ENCODE measurements at places on chromosomes 6 and 20.

GRCh38 chr20:63942250-63942951 is 13.8 kb downstream of the UCKL1 start:
- DNase-seq, result no peak

GRCh38 chr6:123733180-123733579 is 70.5 kb upstream of the NKAIN2 start:
- DNase-seq, result no peak

DNA sequence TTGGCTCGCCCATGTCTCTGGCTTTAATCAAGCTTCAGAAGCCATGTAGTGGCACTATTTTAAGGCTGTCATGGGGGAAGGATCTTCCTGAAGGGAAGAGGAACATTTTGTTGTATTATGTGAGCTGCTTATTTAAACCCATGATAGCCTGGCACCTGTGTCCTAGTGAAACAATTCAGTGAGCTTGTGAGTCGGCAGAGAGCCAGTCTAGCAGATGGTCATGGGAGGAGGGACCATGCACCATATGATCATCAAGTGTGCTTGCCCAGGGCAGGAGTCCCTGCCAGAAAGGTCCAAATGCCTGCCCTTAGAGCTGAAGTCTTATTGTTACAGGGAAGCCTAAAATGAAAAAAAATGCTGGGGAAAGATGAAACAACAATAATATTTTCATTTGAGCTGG is 132.9 kb downstream of the PRDM13 start:
- DNase-seq, result no peak

GRCh38 chr6:135403584-135403983 is 94.0 kb downstream of the AHI1 start:
- no peak for DNase-seq

DNA sequence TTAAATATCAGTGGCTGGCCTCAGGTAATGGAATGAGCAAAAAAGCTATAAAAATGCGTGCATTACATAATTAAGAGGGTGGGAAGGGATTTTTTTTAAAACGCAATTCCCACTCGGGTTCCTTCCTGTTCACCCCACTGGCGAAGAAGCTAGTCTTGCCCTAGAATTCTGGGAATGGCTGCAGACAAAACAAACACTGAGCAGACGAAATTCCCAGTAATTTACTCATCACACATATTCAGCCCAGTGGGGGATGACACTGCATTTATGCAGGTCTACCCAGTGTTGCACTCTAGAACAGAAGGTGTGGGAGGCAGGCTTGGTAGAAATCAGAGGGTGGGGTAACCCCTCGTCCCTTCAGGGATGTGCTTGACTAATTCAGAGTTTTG is 2695.0 kb upstream of the DEFB115 start:
- no peak for DNase-seq

GRCh38 chr20:36815454-36816091 is 42.0 kb upstream of the DSN1 start:
- DNase-seq, result no peak

DNA sequence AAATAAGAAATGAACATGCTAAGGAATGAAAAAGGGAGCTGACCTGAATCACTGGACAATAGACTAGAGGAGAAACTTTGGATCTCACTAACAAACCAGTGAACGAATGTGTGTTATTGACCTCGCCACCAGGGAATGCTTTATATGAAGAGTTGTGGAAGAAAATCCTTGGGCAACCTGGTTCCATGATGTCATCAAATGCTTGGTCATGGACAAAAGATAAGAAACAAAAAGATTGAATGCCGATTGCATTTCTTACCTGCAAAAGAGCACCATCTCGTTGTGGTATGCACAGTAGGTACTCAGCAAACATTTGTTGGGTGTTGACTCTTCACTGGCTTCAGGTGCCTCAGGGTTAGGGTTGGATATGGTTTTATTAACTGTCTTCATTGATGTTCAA is 165.2 kb upstream of the TSHZ2 start:
- DNase-seq, result no peak

DNA sequence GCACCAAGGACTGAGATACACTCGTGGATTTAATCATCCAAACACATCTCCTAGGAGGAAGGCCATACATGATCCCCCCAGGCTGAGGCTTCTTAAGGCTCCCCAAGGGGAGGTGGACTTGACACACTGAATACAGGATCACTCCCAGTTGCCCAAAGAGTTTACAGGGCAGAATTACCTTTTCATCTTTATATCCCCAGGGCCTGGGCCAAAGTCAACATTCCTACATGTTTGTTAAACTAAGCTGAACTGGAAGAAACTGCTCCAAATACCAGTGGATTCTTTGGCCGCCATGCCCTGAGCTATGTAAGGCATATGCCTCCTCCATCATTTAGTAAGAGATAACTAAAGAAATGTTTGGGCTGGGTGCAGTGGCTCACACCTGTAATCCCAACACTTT is 22.2 kb upstream of the SERPINB1 start:
- DNase-seq, result no peak

GRCh38 chr6:81797591-81797990 is 45.1 kb upstream of the TENT5A start:
- DNase-seq, result no peak

GRCh38 chr6:25381077-25381476 is 101.9 kb downstream of the CARMIL1 start:
- no peak for DNase-seq

DNA sequence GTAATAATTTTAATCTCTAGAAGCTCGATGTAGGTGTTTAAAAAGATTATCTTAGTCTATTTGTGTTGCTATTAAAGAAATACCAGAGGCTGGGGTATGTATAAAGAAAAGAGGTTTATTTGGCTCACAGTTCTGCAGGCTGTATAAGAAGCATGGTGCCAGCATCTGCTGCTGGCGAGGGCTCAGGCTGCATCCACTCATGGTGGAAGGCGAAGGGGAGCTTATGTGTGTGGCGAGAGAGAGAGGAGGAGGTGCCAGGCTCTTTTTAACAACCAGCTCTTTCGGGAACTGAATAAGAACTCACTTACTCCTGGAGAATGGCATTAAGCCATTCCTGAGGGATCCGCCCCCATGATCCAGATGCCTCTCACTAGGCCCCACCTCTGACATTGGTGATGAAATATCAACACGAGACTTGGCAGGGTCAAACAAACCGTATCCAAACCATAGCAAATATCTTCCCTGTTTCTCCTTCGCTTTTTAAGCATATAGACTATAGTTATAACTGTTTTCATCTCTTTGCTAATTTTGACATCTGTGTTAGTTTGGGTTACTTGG is 24.5 kb downstream of the CHMP4B start:
- no peak for DNase-seq

DNA sequence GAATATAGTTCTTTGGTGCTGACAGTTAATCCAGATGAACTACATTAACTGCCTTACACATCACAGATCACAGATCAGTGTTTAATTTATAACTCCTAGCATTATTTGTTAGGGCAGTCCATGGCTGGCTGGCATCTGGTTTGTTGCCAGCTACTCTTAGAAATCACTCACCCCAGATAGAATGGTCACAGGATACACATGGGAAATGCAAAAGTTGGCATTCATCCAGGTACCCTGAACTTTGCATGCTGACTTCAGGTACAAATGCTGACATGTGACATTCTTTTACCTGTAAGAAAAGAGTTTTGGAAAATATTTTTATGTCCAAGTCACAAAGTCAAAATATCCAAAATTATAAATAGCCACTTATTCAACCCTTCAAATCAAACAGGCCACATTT is 20.2 kb downstream of the FBXL4 start:
- no peak for DNase-seq

GRCh38 chr6:117130125-117130524 is 135.2 kb upstream of the VGLL2 start:
- no peak for DNase-seq

DNA sequence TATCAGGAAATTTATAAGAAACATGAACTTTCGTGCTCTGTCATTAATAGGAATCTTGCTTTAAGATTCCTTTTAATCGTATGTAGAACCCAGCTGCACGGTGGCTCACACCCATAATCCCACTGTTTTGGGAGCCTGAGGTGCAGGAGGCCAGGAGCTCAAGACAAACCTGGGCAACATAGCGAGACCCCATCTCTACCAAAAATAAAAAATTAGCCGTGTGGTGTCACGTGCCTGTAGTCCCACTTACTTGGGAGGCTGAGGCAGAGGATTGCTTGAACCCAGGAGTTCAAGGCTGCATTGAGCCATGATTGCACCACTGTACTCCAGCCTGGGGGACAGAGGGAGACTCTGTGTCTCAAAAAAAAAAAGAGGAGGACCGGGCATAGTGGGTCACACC is 7.4 kb downstream of the PTPRA start:
- DNase-seq, result no peak

- peak; percentile 65 for DNase-seq
Measured at GRCh38 chr6:16409531-16410441, 171.4 kb downstream of the GMPR start.

GRCh38 chr6:143531720-143532499 is 20.4 kb upstream of the FUCA2 start:
- DNase-seq, result no peak

GRCh38 chr6:170091000-170091638 is 199.8 kb downstream of the DLL1 start:
- no peak for DNase-seq

All from left hindlimb (tissue), 1 donor.